ENCODE measurements at places on chromosomes 5 and 9.

- DNase-seq = no peak
These were observed 7.8 kb upstream of the TGFBI start for GRCh38 chr5:136021016-136021405.

- no peak for DNase-seq
These were observed 78.0 kb downstream of the GNAQ start for GRCh38 chr9:77953590-77953989.

GRCh38 chr9:16134351-16134750 lies 581.5 kb downstream of the CCDC171 start:
- no peak for DNase-seq

DNA sequence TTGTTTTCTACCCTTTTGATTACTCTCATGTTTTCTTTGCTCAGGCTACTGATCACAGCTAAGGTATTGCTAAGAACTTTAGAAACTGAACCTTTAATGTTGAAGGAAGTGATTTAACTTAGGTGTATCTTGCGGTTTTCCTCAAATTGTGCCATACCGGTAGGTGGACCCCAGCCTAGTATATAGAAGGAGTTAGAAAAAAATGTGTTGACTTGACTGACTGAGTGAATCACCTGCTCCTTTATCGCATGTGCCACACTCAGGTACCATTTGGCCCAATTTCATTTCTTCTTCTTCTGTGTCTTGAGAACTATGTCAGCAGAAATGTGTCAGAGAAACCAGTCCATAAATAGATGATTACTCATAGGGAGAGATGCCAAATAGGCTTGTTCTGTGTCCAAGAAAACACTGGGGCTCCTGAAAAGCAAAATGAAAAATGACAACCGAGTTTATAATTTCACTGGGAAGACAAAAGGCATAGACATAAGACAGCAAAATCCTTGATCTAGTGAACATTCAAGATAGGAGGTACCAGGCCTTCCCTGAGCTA lies 19.4 kb downstream of the PLPPR1 start:
- no peak for DNase-seq

- no peak for DNase-seq
These were observed 3.8 kb downstream of the DMRT2 start for GRCh38 chr9:1053986-1054425.

- no peak for DNase-seq
These were observed 327.0 kb upstream of the ADCY2 start for GRCh38 chr5:7068899-7069298.

- DNase-seq = no peak
These were observed 26.7 kb downstream of the CLTA start for GRCh38 chr9:36217256-36217968.

DNA sequence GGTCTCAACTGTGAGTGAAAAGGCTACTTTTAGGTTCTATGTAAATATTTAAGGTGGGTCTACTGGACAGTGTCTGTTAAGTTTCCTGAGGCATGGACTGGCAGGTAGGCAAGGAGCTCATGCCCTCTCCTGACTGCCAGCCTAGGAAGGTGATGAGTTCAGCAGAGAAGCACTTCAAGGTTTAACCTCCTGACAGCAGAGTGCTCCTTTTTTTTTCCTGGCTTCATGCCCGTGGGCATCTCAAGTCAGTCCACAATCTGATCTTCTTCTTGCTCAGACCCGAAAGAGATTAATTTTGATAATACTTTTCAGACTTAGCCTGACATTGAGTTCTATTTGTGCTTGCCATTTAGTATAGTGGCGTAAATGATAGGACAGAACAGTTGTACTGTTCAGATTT lies 241.9 kb upstream of the NREP start:
- DNase-seq = no peak

GRCh38 chr9:118268046-118268445 lies 563.8 kb downstream of the TLR4 start:
- no peak for DNase-seq

DNA sequence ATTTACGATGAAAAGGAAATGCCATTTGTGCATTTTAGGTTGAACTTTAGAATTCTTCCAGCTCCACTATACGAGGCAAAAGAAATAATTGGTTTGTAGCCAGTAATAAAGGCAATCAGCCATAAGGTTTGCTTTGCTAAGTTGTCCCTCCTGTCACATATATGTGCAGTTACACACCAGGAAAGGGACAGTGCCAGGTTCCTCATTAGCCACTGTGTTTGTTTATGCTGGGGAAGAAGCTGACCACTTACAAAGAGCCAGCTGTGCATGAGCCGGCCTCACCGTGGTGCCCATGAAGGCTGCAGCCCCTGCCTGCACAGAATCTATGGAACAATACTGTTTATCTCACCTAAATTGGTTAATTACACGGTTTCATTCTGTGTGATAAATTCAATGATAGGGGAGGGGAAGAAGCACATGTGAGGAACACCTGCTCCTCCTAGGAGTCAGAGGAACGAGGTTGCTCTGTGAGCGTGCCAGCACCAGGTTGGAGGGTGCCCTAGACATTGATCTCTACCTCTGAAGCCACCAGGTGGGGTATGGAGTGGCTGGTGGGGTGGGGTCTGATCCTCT lies 173.8 kb upstream of the DAP start:
- peak; percentile 22 for DNase-seq

DNA sequence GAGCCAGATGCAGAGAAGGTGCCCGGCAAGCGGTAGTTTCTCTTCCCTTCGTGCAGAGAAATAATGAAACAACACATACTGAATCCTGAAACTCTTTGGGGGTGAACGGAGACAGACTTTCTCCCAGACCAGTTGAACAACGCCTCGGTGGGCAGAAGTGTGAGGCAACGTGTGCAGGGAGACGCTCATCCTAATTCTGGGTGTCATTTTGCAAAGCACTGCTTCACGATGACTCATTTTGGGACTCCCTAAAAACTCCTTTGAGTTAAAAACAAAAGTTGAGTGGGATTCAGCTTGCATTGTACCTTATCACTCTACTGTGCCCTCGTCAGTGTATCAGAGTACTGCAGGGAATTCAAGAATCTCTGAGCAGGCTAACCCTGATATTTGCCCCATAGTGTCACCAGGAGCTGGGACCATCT lies 3.5 kb upstream of the NEK6 start:
- no peak for DNase-seq
